ENCODE measurements at places on chromosomes 7 and 10. TPM values are rescaled to one million over a fixed set of nuclear protein-coding genes. Genes with fewer than 3 reads are reported as not detected.

DNA sequence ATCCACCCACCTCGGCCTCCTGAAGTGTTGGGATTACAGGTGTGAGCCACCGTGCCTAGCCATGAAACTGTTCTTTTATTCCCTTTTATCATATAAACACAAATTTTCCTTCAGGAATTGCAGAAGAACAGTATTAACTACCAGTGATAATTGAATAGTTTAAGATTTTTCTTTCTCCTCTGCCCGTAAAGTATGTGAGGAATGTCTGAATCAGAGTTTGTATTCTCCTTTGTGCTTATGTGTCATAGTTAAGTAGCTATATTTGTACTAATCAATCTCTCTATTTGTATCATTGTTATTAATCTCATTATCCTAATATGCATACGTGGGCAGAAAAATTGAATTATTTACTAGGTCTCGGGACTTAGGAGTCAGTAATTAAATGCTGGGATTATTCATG is 83.6 kb downstream of the ZNF277 start:
- no peak for DNase-seq

DNA sequence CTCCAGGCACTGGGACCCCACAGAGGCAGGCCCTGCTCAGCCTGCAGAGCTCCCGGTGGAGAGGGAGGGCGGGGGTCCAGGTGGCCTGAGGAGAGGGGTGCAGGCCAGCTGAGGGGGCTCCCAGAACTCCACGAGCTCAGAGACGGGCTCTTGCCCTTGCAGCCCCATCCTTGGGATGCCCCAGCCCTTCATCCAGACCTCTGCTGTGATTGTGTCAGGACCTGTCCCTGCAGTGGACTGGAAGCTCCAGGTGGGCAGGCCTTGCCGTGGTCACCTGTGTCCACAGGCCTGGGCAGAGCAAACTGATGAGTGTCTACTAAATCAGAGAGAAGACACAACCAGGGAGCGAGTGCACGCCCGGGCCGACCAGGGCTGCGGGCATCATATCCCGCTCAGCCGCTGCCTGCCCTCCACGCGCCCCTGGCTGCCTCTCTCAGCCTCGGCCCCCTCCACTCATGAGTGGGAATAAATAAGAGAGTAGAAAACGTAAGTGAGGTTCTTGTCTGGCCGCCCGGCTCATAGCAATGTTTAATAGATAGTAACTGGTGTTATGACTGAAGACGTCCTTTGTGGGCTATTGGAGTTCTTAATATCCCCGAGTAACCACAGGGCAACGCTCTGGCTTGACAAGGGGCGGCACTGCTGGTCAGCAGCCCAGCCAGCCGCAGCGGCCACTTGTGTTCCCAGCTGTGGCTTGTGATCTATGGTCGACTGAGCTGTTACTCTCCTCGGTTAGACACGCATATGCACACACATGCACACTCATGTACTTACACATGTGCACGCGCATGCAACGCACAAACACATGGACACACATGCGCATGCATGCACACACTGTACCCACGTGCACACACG is 105.6 kb downstream of the LHPP start:
- DNase-seq: no peak

- no peak for DNase-seq
These were observed 14.5 kb upstream of the GPR146 start for GRCh38 chr7:1029637-1030443.

DNA sequence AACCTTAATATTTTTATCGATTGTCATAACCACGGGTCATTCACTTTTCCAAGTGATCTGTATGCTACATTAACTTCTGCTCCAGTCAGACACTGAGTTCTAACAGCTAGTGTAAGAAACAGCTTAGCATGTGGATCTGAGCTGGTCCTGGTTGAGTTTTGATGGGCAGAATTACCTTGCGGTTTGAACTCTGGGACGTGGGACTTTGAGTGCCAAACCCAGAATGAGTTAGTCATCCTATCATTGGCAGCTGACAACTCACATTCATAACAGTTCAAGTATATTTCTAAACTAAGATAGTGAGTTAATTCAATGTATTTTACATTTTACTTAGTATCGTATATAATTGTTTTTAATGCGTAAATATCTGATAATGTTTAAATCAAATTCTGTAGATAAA is 43.2 kb downstream of the C7orf33 start:
- no peak for DNase-seq

DNA sequence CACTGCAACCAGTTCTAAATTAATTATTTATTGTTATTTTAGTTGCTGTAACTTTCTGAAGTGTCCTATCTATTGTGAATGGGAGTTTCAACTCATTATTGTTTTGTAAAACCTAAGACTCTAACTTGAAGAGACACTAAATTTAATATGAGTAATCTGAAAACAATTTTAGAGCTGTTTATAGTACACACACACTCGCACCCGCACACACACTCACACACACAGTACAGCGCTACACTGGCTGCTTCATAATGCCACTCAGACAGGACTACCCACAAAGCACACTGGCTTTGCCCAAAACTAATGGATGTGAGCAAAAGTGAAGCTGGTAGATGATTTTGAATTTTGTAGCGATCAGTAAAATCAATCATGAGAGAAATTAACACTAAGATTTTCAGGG is 238.9 kb upstream of the ETV1 start:
- no peak for DNase-seq

DNA sequence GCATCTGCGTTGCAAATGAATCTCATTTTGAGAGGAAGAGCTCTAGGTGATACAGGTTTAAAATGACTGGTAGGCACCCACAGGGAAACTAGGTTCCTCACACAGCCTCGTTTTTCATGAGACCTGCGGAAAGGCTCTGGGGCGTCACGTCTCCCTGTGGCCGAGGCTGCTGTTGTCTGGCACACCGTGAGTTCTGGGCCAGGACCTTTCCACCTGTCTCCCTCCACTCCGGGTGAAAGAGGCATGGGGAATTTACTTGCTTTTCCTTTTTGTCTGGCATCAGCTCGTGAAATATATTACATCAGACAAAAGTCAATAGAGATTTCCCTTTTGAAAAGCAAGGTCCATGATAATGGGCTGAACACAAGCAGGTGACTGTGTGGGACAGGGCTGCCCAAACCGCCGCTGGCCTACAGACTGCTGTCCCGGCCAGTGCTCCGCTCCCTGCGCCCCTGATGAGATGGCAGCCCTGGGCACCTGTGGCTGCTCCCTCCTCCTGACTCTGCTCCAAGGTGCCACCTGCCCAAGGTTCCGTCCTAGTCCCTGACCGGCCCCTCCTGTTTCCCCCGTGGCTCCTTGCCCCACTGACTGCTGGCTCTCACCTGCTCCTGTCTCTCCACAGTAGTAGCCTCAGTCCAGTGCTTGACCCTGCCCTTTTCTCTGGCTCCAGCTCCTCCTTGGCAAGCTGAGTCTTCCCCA is 109.6 kb downstream of the NKX6-2 start:
- no peak for DNase-seq

GRCh38 chr10:32446536-32447406 is 831 bp downstream of the CCDC7 start:
- peak; percentile 26 for DNase-seq

DNA sequence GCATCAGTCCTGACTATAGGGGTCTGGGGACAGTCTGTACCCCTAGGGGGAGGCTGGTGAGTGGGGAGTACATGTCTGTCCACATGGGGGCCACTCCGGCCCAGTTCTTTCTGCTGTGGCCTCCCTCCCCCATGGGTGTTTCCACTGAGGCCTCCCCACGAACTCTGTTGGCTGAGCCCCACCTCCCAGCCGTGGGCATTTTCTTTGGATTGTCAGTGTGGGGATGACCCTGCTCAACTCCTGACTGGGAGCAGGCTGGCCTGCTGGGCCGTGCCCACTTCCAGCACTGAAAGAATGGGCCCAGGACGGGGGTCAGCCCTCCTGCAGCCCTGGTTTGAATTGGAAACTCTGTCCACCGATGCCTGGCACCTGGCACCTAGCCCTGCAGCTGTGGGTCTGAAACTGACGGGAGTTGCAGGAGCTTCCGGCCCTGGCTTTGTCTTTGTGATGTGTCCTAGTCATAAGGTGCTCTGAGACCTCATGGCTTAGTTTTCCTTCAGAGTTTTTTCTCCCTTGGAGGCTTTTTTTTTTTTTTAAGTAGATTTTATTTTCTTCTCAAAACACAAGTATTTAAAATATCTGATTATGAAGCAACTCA is 46.5 kb downstream of the LHPP start:
- DNase-seq: no peak

DNA sequence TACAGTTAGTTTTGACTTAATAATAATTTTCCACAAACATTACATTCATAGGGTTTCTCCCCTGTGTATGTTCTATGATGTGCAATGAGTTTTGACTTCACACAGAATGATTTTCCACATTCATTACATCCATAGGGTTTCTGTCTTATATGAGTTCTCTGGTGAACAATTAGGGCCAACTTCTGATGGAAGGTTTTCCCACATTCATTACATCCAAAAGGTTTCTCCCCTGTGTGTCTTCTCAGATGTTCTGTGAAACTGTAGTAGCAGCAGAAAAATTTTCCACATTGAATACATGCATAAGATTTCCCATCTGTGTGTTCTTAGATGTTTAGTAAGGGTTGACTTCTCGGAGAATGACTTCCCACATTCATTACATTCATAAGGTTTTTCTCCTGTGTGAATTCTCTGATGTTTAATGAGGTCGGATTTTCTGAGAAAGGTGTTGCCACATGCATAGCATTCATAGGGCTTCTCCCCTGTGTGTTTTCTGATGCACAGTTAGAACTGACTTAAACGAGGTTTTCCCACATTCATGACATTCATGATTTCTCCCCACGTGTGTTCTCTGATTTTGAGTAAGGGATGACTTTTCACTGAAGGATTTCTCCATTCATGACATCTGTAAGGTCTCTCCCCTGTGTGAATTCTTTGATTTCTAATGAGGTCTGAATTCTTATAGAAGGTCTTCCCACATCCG is 118.5 kb downstream of the ZNF33B start:
- DNase-seq: no peak

DNA sequence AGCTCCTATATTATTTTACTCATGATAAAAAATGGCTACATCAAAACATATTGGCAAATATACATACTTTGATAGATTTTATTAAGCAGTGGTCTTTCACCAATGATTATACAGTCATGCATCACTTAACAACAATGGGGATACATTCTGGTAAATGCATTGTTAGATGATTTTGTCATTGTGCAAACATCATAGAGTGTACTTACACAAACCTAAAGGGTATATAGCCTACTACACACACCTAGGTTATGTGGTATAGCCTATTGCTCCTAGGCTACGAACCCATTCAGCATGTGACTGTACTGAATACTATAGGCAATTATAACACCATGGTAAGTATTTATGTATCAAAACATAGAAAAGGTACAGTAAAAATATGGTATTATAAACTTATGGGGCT is 98.9 kb upstream of the IL6 start:
- DNase-seq: no peak

DNA sequence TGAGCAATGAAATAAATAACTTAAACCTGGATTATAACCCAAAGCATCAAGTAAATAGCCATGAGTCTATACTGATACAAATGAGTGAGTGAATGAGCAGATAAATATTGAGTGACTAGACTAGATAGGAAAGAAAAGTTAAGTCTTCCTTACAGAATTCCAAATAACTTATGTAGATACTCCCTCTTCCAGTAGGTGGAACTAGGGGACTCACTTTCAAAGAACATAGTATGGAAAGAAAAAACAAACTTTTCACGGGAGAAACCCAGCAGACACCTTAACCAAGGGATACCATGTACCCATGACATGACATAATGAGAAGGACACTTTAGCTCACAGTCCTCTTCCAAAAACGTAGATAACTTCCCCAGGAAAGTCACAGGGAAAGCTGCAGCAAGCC is 32.2 kb downstream of the CSGALNACT2 start:
- DNase-seq: no peak

DNA sequence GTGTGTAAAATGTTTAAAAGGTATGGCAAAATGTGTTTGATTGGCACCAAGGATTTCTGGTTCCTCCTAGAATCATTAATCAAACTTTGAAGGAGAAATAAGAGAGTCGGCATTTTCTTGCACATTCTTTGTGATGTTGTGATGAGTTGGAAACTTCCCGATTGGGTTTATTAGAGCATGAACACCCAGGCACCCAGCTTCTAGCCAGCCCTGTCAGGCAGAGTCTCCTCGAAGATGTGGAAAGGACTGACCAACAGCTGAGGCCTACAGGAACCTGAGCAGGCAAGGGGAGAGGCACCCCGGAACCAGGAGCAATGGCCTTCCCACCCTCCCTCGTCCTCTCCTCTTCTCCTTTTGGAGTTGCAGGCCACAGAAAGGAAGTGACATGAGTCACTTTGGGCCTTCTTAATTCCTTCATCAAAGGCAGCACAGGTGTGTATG is 68.7 kb downstream of the EGFR start:
- no peak for DNase-seq

GRCh38 chr7:142381727-142382390 is 124.0 kb upstream of the PRSS58 start:
- no peak for DNase-seq

GRCh38 chr10:44376472-44377099 is 8.3 kb downstream of the CXCL12 start:
- DNase-seq: no peak

DNA sequence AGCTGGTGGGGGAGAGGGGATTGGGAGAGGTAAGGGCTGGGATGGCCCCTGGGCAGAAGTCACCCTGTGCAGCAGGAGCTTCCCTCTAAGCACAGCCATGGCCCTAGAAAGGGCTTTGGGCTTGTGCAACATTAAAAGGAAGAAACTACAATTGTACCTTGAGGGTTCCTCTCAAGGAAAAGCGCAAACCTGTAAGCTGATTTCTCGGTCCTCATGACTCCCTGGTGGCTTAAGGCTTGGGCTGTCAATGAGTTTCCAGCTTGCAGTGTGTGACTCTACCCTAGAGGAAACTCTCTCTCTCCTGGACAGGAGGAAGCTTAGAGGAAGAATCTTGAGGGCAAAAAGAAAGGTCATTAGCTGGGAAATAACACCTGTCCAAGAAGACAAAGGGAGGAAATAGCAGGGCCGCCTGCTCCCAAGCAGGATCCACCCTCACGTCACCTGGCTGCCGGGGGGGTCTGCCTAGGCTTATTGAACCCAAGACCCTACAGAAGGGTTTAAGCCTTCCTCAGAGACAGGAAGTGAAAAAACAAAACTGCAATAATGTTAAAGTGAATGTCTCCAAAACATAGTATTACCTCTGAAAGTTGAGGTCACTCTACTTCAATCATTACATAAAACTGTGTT is 112.5 kb downstream of the WDR11 start:
- no peak for DNase-seq

DNA sequence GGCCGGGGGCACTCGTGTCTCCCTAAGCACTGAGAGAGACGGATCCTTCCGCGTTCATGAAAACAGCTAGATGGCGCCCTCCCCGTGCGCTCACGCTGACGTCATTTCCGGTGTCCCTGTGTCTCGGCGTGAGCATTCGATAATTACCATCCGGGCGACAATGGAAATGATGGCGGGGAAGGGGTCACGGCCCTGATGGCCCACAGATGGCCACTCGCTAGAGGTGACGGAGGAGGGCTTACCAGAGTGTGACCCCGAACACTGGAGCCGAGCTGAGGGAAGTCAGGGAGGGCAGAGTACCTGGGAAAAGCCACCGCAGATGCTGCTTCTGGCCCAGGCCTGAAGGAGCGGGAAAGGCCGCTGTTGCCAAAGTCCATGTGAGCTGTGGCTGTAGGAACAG is 222.9 kb downstream of the TCERG1L start:
- DNase-seq: no peak

- DNase-seq: no peak
These were observed 13.5 kb upstream of the MGAM2 start for GRCh38 chr7:142098004-142098403.

BTRC gene
- 17.1 TPM for polyA plus RNA-seq

HNRNPF gene
- 212 TPM for polyA plus RNA-seq

PRSS2 gene
- polyA plus RNA-seq: not detected

UCMA gene
- not detected for polyA plus RNA-seq

FAM180A gene
- polyA plus RNA-seq: not detected

ZC3HAV1 gene
- polyA plus RNA-seq: 19.5 TPM

UTF1 gene
- not detected for polyA plus RNA-seq
